Activated T-helper 9 cell treated with anti-CD3 and anti-CD28 coated beads, Interleukin-2, amount 50 U/mL, for 16 hours (primary cell): ENCODE measurements at places on chromosomes 4 and X.

GRCh38 chrX:36431819-36432218, 512.3 kb downstream of the CFAP47 start:
- no peak for DNase-seq

- DNase-seq = no peak
These were observed 116.9 kb downstream of the SOWAHB start for GRCh38 chr4:76780781-76781697.

DNA sequence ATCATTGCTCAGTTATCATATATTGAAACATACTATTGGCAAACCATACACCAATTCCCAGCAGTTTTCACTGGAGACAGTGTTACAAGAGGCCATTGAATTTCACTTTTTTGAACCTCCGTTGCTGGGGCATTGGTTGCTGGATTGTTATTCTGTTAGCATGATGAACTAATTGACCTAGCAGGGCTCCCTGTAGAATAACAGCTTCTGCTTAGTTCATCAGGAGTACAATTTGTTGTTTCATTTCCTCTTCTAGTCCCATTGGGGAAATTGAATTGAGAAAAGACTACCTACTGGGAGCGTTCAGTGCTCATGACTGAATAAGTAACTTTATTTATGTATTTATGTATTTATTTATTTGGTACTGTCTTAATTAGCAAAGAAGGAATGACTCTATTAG, 151.6 kb downstream of the SLIT2 start:
- no peak for DNase-seq

DNA sequence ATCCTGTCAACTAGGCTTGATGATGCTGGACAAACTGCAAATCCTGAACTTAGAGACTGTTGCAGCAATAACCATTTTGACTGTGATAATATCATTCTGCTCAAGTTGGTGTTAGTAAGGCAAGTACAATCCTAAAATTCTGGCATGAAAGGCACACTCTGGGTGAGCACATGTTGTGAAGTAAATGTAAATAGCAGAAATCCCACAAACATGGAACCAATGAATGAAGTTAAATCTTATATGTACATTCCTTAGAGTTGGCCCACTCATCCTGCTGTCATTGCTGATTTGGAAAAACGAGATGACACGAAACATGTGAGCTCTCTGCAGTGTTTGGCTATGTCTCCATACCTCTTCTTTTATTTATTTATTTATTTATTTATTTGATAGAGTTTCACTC, 21.0 kb downstream of the RBM47 start:
- DNase-seq = no peak

DNA sequence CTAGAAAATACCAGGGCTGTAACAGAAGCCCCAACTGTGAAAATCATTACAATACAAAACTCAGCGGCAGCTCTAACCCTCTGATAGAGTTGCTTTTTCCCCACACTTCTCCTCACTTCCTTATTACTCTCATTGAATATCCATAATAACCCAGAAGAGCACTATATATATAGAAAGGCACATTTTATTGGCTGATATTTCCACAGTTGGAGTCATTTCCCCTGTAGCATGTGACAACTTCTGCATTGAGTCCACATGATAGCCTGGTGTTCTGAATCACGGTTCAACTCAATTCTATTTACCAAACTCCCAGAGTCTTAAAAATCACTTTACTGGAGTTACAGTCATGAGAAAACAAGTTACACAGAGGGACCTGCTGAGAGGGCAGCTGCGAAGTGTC, 46.6 kb upstream of the NWD2 start:
- no peak for DNase-seq

DNA sequence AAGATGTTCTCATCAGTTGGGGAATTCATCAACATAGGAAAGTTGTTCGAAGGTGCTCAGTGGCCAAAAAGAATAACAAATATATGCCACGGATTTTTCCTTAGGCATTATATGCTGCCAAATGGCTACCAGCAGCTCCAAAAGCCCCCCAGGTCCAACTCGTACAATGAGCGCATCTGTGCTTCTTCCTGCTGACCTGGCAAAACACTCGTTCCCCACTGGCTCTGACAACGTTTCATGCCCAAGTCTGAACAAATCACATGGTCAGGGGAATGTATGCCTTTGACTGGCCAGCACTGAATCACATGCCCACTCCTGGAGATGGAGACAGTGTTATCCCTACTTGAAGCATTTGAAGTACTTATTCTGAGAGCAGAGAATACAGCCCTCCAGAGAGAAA, 59.9 kb upstream of the SPP1 start:
- DNase-seq = no peak

GRCh38 chrX:44569122-44569521, 26.5 kb upstream of the FUNDC1 start:
- DNase-seq = no peak

GRCh38 chr4:155597281-155597680, 69.4 kb upstream of the GUCY1A1 start:
- DNase-seq = no peak

- DNase-seq = no peak
These were observed 653.3 kb downstream of the NLGN4X start for GRCh38 chrX:5575407-5575806.

DNA sequence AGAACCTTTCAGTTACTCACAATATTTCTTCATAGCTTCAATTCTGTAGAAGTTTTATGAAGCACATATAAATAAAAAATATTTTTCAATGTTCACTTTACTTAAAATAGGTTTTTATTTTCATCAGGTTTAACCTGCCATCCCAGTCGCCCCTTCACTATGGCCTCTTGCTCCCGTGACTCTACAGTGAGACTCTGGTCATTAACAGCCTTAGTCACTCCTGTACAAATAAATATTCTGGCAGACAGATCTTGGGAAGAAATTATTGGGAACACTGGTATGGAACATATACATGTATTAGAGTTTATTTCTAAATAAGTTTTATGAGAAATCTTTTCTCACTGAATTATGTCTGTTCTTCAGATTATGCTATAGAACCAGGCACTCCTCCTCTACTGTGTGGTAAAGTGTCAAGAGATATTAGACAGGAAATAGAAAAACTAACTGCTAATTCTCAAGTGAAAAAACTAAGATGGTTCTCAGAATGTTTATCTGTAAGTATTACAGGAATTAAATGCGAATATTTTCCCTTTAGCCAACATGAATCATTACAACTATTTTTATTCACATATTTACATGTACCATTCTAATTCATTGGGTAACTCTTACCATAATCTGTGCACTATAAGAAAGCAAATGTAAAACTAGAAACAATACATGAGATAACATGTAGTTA, 45.6 kb downstream of the SPATA4 start:
- DNase-seq = no peak

- no peak for DNase-seq
These were observed 42.0 kb downstream of the USP26 start for GRCh38 chrX:133054761-133055405.

GRCh38 chr4:102564399-102565059, 63.4 kb downstream of the NFKB1 start:
- DNase-seq = no peak

GRCh38 chr4:48196758-48197504, 62.9 kb upstream of the TXK start:
- no peak for DNase-seq

DNA sequence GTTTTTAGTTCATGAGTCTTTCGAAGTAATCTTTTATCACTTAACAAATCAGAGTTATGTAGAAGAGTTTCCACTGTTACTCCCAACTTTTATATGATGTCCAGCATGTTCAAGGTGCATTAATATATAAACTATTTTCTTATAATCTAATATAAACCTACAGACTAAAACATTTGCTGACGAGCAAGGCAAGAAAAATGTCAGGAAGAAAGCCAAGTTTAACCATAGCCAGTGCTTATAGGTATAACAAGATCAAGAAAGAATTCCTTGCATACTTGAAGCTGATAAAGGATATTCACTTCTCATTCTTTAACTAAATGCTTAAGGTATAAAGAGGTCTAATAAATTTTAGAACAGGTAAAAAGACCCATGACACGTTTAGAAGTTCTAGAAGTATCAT, 167.7 kb downstream of the NPNT start:
- DNase-seq = no peak

- no peak for DNase-seq
These were observed 3.4 kb downstream of the YTHDC1 start for GRCh38 chr4:68346461-68346860.

- DNase-seq = no peak
These were observed 8.8 kb downstream of the PLA2G12A start for GRCh38 chr4:109721033-109721432.
